ENCODE measurements at places on chromosomes 3 and 15. TPM values are rescaled to one million over a fixed set of nuclear protein-coding genes. Genes with fewer than 3 reads are reported as not detected.

PP2D1 gene
- not detected for total RNA-seq

C3orf80 gene
- total RNA-seq, result 18.2 TPM

GP5 gene
- 0.38 TPM for total RNA-seq

RUVBL1 gene
- total RNA-seq, result 17.2 TPM

CSPG4 gene
- 12.7 TPM for total RNA-seq

ISY1 gene
- 17.6 TPM for total RNA-seq

ALPK3 gene
- total RNA-seq, result 4.3 TPM

CRYGS gene
- 7.4 TPM for total RNA-seq

SSUH2 gene
- 2.4 TPM for total RNA-seq

STRA6 gene
- not detected for total RNA-seq

OR5K3 gene
- not detected for total RNA-seq

THAP10 gene
- 8.9 TPM for total RNA-seq

CCDC191 gene
- 17.2 TPM for total RNA-seq

MKRN2OS gene
- 3.2 TPM for total RNA-seq

ELL3 gene
- 4.1 TPM for total RNA-seq

AGTR1 gene
- 1.3 TPM for total RNA-seq

GRIP2 gene
- 20.8 TPM for total RNA-seq

SPINK8 gene
- not detected for total RNA-seq

CD86 gene
- total RNA-seq, result 1.5 TPM

CORO2B gene
- 117 TPM for total RNA-seq

MEGF11 gene
- 13.0 TPM for total RNA-seq

NR1I2 gene
- 0.62 TPM for total RNA-seq

CPNE9 gene
- total RNA-seq, result 29.0 TPM

AP4E1 gene
- total RNA-seq, result 14.5 TPM

ARGFX gene
- not detected for total RNA-seq

CADM2 gene
- total RNA-seq, result 279 TPM

EOMES gene
- total RNA-seq, result 0.45 TPM

TAGLN3 gene
- total RNA-seq, result 401 TPM

SLC28A1 gene
- total RNA-seq, result 0.27 TPM

PLXND1 gene
- total RNA-seq, result 123 TPM

TMEM40 gene
- not detected for total RNA-seq

P2RY12 gene
- total RNA-seq, result 14.2 TPM

PRKCI gene
- 35.5 TPM for total RNA-seq

ZBBX gene
- total RNA-seq, result 19.3 TPM

EPM2AIP1 gene
- 42.0 TPM for total RNA-seq

CRTAP gene
- total RNA-seq, result 84.6 TPM

CLDN18 gene
- total RNA-seq, result not detected

CAMP gene
- total RNA-seq, result not detected

SLC24A1 gene
- 2.3 TPM for total RNA-seq

NBEAL2 gene
- 27.2 TPM for total RNA-seq

SAXO2 gene
- 10.9 TPM for total RNA-seq

NOX5 gene
- 0.88 TPM for total RNA-seq

SERPINI2 gene
- 4.1 TPM for total RNA-seq

POPDC2 gene
- total RNA-seq, result 2.6 TPM

FGF12 gene
- total RNA-seq, result 138 TPM

LTK gene
- total RNA-seq, result 2.7 TPM

PCSK6 gene
- total RNA-seq, result 44.7 TPM

ZDHHC19 gene
- total RNA-seq, result 0.73 TPM

DPPA2 gene
- total RNA-seq, result not detected

CYP11A1 gene
- total RNA-seq, result 2.2 TPM

TEX55 gene
- total RNA-seq, result not detected

MAGI1 gene
- 70.5 TPM for total RNA-seq

ZBTB11 gene
- total RNA-seq, result 26.8 TPM

FBXO40 gene
- 3.4 TPM for total RNA-seq

DNAJC13 gene
- total RNA-seq, result 44.3 TPM

SLC2A2 gene
- not detected for total RNA-seq

GPR176 gene
- total RNA-seq, result 25.4 TPM
